Activated naive CD8-positive, alpha-beta T cell treated with anti-CD3 and anti-CD28 coated beads for 36 hours (primary cell): ENCODE measurements at places on chromosomes 4 and X.

DNA sequence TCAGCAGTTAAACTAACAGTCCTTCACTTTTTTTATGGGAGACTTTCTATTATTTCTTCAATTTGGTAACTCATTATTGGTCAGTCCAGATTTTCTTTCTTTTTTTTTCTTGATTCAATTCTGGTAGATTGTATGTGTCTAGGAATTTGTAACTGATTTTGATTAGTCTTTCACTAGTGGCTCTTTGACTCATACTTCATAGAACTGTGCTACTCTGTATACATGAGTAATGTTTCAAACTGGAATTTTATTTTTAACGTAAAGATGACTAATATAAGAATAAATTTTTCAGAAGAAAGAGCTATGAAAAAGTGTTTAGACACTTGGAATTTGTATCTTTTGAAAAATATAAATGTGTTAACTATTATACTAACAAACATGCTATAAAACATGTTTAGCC, 813.0 kb downstream of the TRAM1L1 start:
- no peak for DNase-seq
- H3K36me3 ChIP-seq, result no peaks in the 10 kb centered on the region
- no peak overlapping the region for H3K4me3 ChIP-seq
- no peak overlapping the region for H3K27ac ChIP-seq
- H3K4me1 ChIP-seq, result no peaks in the 10 kb centered on the region

DNA sequence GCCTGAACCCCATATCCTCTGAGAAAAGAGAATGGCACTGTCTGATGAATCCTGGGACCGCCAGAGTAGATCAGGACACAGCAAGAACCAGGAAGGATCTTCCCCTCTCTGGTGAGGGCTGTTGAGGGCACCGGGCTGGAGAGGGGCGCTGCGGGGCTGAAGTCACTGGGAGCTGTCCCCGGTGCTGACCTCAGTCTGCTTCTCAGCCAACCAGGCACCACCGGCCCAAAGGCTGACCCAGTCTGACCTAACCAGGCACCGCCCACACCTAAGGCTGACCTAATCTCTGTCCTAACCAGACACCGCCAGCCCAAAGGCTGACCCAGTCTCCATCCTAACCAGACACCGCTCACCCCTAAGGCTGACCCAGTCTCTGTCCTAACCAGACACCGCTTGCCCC, 82.8 kb downstream of the CPZ start:
- H3K4me1 ChIP-seq, result no peaks in the 10 kb centered on the region
- H3K36me3 ChIP-seq, result no peaks in the 10 kb centered on the region
- H3K4me3 ChIP-seq, result no peak overlapping the region
- DNase-seq, result no peak

- H3K36me3 ChIP-seq, result no peaks in the 10 kb centered on the region
- H3K4me3 ChIP-seq, result no peak overlapping the region
- peaks cover 2% of the 10 kb centered on the region for H3K4me1 ChIP-seq
- no peak overlapping the region for H3K27ac ChIP-seq
- no peaks in the 10 kb centered on the region for H3K27me3 ChIP-seq
- no peak for DNase-seq
These were observed 27.6 kb upstream of the SERTM2 start for GRCh38 chrX:111483881-111484280.

GRCh38 chr4:188754372-188755002, 615.2 kb downstream of the TRIML1 start:
- H3K4me1 ChIP-seq, result no peaks in the 10 kb centered on the region
- H3K36me3 ChIP-seq, result no peaks in the 10 kb centered on the region
